Activated CD4-positive, alpha-beta T cell treated with anti-CD3 and anti-CD28 coated beads, Interleukin-2, amount 10 ng/mL, durations not matched to agents 24 days and 14 days (primary cell): ENCODE measurements at places on chromosomes 3 and 15. TPM values are rescaled to one million over a fixed set of nuclear protein-coding genes. Genes with fewer than 3 reads are reported as not detected.

Gene PLSCR2
- total RNA-seq, result not detected in 2 replicates

Gene CEMIP
- not detected in 2 replicates for total RNA-seq

Gene UBE3A
- 110 and 116 TPM in 2 replicates for total RNA-seq

DNA sequence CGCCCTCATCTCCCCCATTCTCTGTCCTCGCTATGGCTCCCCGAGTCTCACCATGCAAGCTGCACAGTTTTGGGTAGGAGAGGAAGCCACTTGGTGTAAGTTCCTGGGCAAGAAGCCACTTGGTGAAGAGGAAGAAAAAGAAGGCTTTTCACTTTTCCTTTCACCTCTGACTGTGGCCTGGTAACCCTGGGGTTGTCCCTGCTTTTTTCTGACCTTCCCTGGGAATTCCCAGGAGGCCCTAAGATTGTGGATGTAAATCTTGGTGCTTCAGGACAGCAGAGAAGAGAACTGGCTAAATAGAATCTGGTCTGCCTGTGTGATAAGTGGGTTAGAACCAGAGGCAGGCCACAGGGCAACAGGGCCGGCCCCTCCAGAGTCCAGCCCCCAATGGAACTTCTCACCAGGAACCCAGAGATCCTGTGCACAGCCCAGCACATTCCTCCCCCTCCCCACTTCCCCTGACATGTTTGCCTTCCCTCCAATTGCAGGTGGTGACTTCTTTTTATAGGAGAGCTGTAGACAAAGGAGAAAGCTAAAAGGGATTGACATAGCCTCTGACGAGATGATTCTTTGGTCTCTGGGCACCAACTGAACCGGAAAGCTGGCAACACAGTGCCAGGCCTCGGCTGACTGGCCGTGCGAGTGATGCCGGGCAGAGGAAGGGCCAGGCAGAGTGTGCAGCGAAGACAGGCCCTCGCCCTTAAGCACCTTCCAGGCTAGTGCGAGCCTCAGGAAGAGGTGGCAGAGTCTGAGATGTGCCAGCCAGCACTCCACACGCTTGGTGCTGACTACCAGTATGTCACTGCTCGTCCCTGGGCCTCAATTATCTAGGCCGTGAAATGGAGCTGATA lies 19.4 kb upstream of the SKOR1 start:
- no peaks in the 10 kb centered on the region for H3K36me3 ChIP-seq
- H3K27ac ChIP-seq, result no peak overlapping the region
- no peak for DNase-seq
- no peak overlapping the region for H3K4me3 ChIP-seq
- no peaks in the 10 kb centered on the region for H3K4me1 ChIP-seq

DNA sequence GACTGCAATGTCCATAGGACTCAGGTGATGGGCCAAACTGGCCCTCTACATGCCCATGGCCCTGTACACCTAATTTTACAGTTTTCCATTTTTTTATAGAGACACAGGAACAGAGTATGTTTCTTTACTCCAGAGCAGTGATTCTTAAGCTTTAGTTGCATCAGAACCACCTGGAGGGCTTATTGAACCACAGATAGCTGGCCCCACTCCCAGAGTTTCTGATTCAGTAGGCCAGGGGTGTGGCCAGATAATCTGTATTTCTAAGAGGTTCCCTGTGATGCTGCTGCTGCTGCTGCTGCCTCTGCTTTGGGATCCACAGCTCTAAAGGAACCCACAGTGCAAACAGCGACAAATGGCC lies 5.1 kb downstream of the RBP1 start:
- peaks cover 5% of the 10 kb centered on the region for H3K4me1 ChIP-seq
- H3K36me3 ChIP-seq, result no peaks in the 10 kb centered on the region
- no peak overlapping the region for H3K27ac ChIP-seq
- H3K27me3 ChIP-seq, result peaks cover 22% of the 10 kb centered on the region

- no peak overlapping the region for H3K4me3 ChIP-seq
- no peak for DNase-seq
Measured at GRCh38 chr3:185049710-185050109, 103.2 kb downstream of the C3orf70 start.

DNA sequence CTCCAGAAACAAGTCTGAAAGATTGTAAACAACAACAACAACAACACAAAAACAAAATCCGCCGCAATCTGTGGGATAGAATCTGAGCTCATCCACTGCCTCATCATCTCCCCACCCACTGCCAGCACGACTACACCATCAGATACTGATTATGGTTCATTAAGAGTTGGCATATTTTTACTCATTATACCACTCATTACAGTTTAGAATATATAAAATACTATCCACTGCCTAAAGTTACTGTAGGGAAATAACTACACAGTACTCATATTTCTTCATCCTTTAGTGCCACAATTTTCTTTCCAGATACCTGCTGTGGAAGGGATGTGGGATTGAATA lies 152.5 kb upstream of the PEX5L start:
- no peak overlapping the region for H3K4me3 ChIP-seq

DNA sequence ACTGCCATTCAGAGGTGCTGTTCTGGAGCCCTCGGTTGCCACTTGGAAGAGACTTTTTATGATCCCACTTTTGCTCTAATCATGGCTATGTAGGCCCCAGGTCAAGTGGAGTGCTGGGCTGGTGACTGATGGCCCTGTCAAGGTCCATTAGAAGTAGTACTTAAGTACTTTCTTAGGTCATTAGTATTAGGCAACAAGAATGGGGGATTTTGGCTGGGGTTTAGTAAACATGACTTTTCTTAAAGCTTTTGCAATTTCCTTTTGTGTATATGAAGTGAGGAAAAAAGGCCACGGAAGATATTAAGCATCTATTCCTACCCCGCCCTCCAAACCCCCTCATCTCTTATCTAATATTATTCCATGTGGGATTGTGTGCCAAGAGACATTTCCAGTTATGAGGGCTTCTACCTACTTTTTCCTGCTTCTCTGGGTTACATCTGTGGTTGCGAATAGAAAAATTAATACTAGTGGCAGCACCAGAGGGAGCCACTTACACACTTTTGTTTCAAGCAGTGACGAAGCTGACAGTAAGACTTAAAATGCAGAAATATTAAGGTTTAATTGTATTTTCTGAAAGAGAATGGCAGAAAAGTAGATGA lies 13.9 kb downstream of the NLGN1 start:
- DNase-seq, result no peak
- H3K27ac ChIP-seq, result no peak overlapping the region
- H3K27me3 ChIP-seq, result no peaks in the 10 kb centered on the region
- H3K4me1 ChIP-seq, result no peaks in the 10 kb centered on the region
- no peak overlapping the region for H3K4me3 ChIP-seq

GRCh38 chr3:141313093-141313683 lies 55.1 kb upstream of the ZBTB38 start:
- DNase-seq, result no peak
- peaks cover 5% of the 10 kb centered on the region for H3K36me3 ChIP-seq
- H3K27me3 ChIP-seq, result no peaks in the 10 kb centered on the region
- peaks cover 41% of the 10 kb centered on the region for H3K4me1 ChIP-seq
- H3K4me3 ChIP-seq, result peak overlapping the region; percentile 34

DNA sequence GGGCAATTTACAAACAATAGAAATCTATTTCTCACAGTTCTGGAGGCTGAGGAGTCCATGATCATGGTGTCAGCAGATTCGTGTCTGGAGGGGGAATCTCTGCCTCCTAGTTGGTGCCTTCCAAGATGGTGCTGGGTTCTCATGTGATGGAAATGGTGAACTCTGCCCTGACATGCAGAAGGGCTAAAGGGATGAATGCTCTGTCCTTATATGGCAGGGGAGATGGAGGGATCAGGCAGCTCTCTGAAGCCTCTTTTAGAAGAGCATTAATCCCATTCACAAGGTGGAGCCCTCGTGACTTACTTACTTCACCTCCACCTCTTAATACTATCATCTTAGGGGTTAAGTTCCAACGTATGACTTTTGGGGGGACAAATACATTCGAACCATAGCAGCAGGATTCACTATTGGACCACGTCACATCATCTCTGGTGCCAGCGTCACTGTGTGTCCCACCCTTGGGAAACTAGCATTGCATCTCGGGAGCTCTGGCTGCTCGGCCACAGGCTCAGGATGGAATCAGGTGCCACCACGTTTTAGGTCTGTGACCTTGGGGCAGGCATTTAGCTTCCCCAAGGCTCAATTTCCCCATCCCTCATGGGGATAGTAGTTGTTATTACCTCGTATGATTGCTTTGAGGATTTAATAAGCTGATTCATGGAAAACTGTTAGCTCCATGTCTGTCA lies 53.0 kb downstream of the SV2B start:
- no peaks in the 10 kb centered on the region for H3K36me3 ChIP-seq
- no peak for DNase-seq
- no peak overlapping the region for H3K27ac ChIP-seq
- no peak overlapping the region for H3K4me3 ChIP-seq
- H3K4me1 ChIP-seq, result no peaks in the 10 kb centered on the region

DNA sequence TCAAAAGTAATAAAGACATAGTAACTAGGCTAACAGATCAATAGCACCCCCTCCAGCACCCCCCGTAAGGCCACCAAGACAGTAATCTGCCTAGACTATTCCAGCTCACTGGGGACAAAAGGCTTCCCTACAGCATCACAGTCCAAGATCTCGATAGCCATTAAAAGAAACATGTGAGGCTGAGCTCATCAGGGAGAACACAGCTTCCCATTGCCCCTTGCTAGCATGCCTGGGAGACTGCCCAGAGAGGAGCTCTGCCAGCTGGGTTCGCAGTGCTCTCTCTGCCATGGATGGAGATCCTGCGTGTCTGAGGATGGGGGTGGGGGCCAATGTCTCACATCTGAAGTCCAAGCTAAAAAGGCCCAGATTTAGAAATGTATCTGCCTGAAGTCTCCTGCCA lies 17.8 kb downstream of the LRIG1 start:
- DNase-seq, result no peak
- H3K36me3 ChIP-seq, result peaks cover 40% of the 10 kb centered on the region
- H3K4me3 ChIP-seq, result peak overlapping the region; percentile 66
- H3K27me3 ChIP-seq, result no peaks in the 10 kb centered on the region
- H3K4me1 ChIP-seq, result peaks cover 86% of the 10 kb centered on the region

GRCh38 chr3:46976326-46977190 lies at the start of gene CCDC12:
Gene CCDC12, minus strand, starts transcription at chr3:46976745. Its CDS starts 13 bp downstream, at chr3:46976732.
- H3K27ac ChIP-seq, result peak within 1 kb of the TSS; percentile 99
- H3K4me3 ChIP-seq, result peak within 1 kb of the TSS; percentile 98
- DNase-seq, result peak; percentile 98
- peaks cover 55% of the 10 kb centered on the region for H3K4me1 ChIP-seq
- H3K36me3 ChIP-seq, result peaks cover 33% of the 10 kb centered on the region
